ENCODE measurements at places on chromosomes 2 and 18.

DNA sequence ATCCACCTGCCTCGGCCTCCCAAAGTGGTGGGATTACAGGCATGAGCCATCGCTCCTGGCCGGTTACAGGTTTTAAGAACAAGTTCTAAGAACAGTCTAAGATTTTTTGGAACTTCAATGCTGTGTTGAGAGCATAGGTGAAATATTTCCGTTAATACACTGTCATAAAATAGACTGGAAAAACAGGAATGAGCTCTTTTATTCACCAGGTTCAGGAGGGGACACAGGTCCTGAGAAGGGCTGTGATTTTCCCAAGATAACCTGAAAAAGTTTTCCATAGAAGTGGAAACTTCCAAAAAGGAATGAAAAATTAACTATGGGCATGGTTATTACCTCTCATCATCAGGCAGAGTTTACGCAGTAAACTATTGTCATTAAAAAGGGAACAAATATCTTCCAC, 97.6 kb upstream of the TMEM178A start:
- no peak for DNase-seq

GRCh38 chr18:924987-925386, 20.3 kb downstream of the ADCYAP1 start:
- no peak for DNase-seq

DNA sequence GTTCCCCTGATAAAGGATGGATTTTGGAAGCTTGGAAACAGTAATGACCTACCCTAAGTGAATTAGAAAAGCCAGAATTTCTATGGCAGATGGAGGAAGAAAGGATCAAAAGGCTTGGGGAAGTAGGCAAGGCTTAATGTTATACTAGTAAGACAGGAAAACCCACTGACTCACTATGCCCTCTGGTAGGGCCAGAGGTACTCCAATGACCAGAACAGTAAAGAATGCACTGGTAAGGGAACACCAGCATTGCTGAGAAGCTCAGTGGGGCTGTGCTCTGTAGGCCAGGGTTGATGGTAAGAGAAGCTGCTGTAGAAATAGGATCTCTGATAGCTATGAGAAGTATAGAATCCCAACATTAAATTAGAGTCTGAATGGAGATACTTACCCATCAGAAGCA, 126.4 kb downstream of the GFPT1 start:
- no peak for DNase-seq

- no peak for DNase-seq
Measured at GRCh38 chr18:40937386-40937785, 1017.6 kb upstream of the PIK3C3 start.

DNA sequence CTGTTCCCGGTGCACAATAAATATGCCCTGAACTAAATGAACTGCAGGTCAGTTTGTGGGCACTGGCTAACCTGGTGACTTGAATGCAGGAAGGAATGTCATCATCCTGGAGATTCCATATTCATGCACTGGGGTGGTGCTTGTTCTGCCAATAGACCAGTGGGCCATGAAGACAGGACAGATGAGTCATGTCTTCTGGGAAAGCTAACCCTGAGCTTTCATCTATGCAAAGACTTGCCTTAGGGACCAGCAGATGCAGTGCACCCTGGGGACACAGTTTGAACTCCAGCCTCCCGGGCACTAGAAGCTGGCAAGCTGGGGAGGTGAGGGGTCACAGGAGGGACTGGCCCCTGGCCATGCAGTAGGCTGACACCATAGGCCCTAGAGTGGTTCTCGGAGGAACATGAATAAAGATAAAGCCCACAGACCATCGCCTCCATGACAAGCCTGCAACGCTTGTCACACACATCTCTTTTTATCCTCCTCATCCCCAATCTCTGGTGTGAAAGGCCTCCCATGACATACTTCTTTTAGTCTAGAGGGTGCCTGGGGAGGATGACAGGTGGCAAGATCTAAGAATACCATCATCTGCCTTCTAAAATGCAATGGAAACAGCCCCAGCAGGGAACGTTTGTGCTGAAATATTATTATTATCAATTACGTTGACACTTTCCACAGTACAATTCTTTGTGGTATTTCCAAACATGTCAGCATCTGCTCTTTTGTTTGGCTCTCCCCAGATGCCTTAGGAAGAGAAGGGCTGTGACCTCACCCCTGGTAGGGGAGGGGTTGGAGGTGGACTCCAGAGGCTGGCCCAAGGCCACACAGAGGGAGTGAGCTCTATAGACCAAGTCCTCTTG, 267.4 kb upstream of the RAB6C start:
- DNase-seq = no peak

- no peak for DNase-seq
Measured at GRCh38 chr2:50026236-50026635, 871.9 kb upstream of the FSHR start.

- DNase-seq = no peak
Measured at GRCh38 chr18:45626330-45627203, 11.3 kb downstream of the SLC14A2 start.

GRCh38 chr2:217074576-217075255, 214.9 kb upstream of the TNP1 start:
- DNase-seq = no peak

- no peak for DNase-seq
Measured at GRCh38 chr18:78911751-78912283, 67.8 kb upstream of the SALL3 start.

DNA sequence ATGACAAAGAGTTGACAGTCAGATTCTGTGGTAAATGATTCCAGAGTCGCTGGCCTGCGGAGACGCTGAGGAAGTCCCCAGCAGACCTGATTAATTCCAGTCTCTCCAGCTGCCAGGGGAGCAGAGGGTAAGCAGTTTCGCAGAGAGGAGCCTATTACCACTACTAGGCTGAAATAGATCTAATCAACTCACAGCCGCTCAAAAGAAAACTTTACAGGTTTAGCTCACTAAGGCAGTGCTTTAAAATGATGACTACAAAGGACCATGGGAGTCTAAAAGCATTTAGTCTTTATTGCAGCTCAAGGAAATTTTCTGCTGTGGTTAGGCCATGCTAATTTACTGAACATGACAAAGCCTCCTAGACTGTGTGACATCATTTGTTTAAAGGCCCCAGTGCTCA, 445.6 kb upstream of the POU3F3 start:
- DNase-seq = no peak

GRCh38 chr2:8986327-8986976, 17.0 kb downstream of the MBOAT2 start:
- DNase-seq = no peak

- no peak for DNase-seq
Measured at GRCh38 chr2:133248264-133248663, 320.0 kb downstream of the NCKAP5 start.

DNA sequence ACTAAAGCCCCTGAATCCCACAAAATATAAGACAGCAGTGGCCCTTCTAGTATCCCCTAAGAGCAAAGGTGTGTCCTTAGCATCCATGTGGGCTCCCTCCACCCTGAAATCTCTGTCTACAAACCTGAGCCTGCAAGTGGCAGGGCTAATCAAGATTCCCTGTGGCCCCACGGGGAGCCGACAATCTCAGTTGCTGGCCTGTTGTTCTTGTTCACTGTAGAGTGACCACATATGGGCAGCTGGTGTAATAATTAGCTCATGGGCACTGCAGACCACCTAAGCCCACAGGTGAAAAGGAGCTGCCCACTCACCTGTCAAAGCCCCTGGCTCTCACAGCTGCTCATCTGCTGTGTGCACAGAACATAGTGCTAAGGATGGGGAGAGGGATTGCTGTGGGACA, 102.3 kb downstream of the MRO start:
- no peak for DNase-seq

DNA sequence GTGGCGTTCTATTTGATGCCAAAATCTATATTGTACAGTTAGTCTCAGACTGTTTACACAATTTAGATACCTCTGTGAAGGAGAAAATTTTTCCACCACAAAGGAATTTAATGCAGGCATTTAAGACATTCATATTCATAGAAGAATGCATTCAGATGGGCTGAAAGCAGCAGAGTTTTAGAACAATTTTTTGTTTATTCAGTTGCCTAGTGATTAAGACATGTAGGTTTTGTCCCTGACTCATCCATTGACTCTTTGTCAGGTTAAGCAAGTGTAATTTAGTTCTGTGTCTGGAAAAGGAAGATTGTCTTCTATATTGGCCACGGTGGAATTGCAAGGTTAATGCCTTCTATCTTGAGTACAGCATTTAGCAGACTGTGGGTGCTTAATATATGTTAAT, 515.0 kb downstream of the PARD3B start:
- DNase-seq = no peak

GRCh38 chr2:240170354-240170735, 29.9 kb upstream of the OTOS start:
- DNase-seq = no peak

DNA sequence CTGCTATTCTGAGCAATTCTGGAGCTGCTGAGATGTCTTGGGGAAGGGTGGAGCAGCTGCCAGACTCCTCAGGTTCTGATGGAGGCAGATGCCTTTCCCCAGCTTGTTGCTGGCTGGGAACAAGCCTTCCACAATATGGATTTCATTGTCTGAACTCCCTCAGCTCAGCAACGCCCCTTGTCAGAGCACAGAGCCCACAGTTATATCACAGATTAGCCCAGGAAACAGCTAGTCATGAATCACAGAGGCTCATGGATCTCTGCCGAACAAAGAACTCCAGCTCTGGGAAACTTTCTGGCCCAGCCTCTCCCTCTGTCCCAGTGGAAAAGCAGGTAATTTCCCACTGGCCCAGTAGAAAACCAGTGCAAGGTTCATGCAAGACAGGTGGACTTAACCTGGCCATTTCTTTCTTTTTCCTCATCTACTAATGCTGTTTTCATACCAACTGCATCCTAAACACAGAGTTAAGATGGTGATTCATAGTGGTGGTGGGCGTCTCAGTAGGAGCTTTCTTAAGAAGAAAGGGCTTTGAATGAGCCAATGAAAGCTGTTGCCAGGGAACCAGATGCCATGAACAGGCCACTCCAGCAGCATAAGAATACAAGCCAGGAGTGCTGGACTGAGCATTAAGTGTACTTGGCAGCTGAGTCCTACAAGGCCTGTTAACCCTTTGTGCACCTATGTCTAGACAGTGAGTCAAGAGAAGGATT, 8.7 kb upstream of the KIAA2012 start:
- peak; percentile 70 for DNase-seq

DNA sequence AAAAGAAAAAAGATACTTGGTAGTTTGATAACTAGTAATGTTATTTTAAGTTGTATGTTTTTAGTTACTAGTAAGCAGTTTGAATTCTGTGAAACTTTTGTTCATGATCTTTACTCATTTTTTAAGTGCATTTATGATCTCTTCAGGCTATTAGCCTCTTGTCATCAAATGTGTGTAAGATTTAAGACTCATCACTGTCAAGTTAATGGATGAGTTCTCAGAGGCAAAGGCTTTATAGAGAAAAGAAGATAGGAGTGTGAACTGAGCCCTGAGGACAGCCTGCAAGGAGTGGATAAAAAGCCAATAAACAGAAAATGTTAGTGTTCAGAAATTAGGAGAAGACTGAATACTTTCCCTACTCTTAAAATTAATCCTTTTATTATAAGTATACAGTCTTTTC, 13.5 kb downstream of the NDUFV2 start:
- DNase-seq = no peak

DNA sequence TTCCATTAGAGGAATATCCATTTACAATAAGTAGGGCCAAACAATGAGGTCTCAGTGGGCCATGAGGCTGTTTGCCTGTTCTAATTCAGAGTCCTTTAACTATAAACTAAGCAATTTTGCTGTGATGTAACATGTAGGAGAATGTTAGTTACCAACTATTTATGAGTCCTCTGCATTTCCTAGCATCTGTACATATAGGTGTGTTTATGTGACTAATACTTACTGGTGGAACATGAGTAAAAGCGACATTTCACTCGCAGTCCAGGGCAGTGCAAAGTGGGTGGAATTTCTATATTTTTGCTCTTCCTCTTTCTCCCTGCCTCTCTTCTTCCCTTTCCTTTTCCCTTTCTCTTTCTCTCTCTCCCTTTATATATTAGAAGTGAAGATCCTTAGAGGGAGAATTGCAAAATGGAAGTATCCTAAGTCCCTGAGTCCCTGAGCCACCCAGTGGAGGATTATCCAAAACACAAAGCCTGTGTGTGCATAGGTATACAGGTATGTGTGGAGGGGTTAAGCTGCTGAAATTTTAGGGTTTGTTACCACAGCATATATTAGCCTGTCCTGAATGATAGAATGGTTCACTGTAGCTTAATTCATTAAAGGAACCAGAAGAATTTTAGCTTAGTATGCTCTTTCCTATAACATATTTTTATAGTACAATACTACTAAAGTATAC, 487.0 kb upstream of the FANCL start:
- no peak for DNase-seq

- DNase-seq = peak; percentile 81
Measured at GRCh38 chr2:133674433-133675331, 106.4 kb upstream of the NCKAP5 start.

DNA sequence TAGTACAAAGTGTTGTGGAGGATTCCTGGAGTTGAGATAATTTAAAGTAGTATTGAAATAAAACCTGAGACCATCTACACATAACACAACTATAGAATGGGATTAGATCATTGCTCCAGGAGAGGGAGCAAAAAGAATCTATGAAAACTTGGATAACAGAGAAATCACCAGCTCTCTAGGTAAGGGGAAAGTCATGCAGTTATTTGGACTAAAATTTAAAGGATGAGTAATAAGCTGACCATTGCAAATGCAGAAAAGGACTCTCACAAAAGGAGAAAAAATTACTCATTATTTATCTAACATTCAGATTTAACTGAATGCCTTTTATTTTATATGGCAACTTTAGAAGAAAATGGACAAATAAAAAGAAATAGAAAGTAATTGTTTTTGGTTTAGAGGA, 1399.8 kb upstream of the ACVR2A start:
- no peak for DNase-seq

DNA sequence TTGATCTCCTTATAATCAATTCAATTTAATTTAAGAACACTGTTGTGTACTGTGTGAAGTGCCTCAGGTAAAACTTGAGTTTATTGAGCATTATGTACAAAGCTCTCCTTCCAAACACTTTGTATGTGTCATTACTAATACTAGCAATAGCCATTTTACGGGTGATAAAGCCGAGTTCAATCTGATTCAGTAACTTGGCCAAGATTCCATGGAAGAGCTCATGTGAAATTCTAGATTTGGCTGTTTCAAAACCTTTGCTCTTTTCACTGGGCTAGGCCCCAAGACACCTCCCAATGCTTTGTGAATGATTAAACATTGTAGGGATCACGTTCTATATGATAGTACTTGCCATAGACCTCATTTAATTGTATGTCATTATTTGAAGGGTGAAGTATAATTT, 8.9 kb upstream of the NFE2L2 start:
- DNase-seq = no peak

- DNase-seq = no peak
Measured at GRCh38 chr2:171516793-171517192, 5.5 kb upstream of the CYBRD1 start.
